ENCODE measurements at places on chromosomes 6 and 20. TPM values are rescaled to one million over a fixed set of nuclear protein-coding genes. Genes with fewer than 3 reads are reported as not detected.

- no peak for DNase-seq
- H3K27me3 ChIP-seq, result no peaks in the 10 kb centered on the region
- no peak overlapping the region for H3K4me3 ChIP-seq
- H3K27ac ChIP-seq, result no peak overlapping the region
- H3K4me1 ChIP-seq, result peaks cover 44% of the 10 kb centered on the region
- H3K36me3 ChIP-seq, result no peaks in the 10 kb centered on the region
These were observed 7.7 kb upstream of the C20orf203 start for GRCh38 chr20:32681175-32682084.

Gene ELOVL2
- 0.38 TPM for total RNA-seq

DNA sequence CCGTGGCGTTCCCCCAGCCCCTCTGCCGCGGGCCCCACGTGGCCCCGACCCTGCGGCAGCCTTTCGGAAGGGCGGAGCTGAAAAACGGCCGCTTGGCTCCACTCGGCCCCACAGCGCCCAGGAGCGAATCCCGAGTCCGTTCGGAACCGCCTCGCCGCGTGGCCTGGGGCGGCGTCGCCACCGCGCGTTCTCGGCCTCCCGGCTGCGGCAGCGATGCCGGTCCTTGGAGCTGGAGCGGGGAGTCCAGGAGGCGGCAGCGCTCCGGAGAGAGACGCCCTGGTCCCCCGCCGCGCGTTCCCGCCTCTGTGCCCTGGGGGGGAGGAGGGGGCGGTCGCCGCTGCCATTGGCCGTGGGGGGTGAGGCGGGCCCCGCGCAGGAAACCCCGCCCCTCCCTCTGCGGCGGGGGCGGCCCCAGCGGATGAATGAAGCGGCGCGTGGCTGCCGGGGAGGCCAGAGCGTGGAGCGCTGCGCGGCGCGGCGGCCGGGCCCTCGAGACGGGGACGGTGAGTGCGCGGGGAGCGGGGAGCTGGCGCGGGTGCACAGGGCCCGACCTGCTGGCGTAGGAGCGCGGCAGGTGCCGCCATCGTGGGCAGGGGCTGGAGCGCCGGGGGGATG lies at the start of gene SLCO4A1:
Gene SLCO4A1, plus strand, starts transcription at position 453 of the 615 bp plus-strand sequence. CDS start 13,952 bp downstream, outside the sequence.
- H3K4me1 ChIP-seq, result peaks cover 50% of the 10 kb centered on the region
- no peak for DNase-seq
- no peaks in the 10 kb centered on the region for H3K27me3 ChIP-seq

Gene PHF20
- 18.9 TPM for total RNA-seq

GRCh38 chr20:5077761-5078387 lies 41.9 kb downstream of the PCNA start:
- H3K4me1 ChIP-seq, result peaks cover 25% of the 10 kb centered on the region
- H3K27me3 ChIP-seq, result no peaks in the 10 kb centered on the region
- H3K36me3 ChIP-seq, result no peaks in the 10 kb centered on the region
- H3K4me3 ChIP-seq, result peak overlapping the region; percentile 58
- H3K27ac ChIP-seq, result peak overlapping the region; percentile 83
- no peak for DNase-seq
